ENCODE measurements at places on chromosomes 16 and 17.
A peak's percentile ranks its signal among the peaks of the same experiment; 100 is the strongest.

DNA sequence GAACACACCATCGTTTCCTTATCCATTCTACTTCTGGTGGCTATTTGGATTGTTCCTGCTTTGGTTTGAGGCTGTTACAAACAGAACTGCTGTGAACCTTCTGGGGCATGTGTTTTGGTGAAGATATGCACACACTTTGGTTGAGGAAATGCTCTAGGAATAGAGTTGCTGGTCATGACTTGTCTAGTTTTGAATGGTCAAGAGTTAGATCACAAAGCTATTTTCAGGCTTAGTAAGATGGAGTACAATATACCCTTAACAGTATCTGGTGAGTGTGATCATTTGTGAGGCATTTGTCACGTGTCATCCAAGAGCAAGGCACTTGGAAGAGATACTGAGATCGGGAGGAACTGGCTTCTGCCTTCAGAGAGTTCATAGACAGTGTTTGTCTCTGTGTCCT is 47.0 kb upstream of the CACNG5 start:
- DNase-seq: no peak

DNA sequence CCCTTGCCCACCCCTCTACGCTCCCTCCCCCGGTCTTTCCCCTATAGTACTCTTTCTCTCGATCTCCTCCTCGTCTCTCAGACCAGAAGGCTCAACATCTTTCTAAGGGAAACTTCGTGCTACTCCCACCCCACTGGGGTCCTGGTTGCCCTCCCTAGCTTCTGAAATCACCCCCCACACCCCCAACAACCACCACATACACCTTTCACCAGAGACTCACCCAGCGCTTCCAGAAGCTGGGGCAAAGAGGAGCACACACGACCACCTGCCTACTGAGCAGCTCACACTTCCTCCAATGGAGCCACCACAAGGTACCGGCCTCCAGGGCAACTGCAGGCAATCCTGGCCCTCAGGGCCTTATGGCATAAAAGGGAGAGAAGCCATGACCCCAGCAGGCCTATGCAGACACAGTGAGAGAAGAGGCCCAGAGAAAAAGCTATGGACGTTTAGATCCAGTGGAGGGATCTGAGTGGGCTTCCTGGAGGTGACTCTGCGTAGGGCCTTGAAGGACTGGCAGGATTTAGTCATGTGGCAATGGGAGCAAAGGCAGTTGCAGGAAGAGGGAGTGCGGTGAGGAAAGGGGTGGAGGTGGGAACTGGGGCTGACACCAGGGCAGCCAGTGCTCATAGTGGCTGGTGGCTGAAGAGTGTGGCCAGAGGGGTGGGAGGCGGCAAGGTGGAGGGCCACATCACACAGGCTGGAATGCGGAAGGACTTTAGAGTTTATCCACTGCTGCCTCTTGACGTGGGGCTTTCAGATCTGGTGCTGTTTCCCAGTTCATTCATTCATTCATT is 12.1 kb upstream of the TMEM92 start:
- DNase-seq: no peak

DNA sequence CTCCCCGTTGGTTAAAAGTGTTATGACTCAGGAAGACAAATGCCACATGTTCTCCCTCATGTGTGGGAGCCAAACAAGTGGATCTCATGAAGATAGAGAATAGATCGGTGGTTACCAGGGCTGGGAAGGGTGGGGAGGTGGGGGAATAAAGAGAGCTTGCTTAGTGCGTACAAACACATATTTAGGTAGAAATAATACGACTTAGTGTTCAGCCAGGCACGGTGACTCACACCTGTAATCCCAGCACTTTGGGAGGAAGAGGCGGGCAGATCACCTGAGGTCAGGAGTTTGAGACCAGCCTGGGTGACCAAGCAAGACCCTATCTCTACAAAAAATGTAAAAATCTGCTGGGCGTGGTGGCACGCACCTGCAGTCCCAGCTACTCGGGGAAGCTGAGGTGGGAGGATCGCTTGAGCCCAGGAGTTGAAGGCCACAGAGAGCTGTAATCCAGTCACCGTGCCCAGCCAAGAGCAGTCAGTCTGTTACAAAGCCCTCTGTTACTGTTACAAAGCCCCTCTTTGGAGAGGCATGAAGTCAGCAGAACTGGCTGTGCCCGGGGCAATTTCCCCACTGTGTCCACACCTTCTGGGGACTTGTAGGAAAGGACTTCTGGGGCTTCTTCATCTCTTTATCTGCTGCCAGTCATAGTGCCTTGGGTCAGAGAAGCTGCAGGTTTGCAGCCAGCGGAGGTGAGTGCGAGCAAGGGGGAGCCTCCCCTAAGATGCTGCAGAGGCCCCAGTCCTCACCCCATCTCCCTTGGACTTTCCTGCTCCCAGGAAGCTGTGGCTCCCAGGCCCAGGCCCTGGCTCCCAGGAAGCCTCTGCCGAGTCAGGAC is 4.3 kb upstream of the ALDH3A1 start:
- DNase-seq: no peak

DNA sequence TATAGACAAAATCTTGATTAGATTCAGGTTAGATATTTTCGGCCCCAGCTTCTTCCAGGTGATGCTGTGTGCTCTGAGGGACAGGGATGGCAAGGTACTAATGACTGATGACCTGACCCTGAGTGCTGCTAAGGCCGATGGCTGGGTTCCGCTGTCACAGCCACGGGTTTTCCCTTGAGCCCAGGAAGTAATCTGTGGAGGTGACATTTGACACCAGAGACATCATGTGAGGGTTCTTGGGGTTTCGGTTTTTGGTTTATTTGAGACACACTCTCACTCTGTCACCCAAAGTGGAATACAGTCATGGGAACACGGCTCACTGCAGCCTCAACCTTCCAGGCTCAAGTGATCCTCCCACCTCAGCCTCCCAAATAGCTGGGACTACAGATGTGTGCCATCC is 9.8 kb downstream of the OTOP3 start:
- no peak for DNase-seq

- DNase-seq: no peak
These were observed 403.0 kb upstream of the ASIC2 start for GRCh38 chr17:33696102-33696501.

GRCh38 chr17:8192070-8192815 is 2.3 kb upstream of the BORCS6 start:
- peak; percentile 88 for DNase-seq

GRCh38 chr17:82561429-82562035 is 42.0 kb downstream of the FOXK2 start:
- no peak for DNase-seq

DNA sequence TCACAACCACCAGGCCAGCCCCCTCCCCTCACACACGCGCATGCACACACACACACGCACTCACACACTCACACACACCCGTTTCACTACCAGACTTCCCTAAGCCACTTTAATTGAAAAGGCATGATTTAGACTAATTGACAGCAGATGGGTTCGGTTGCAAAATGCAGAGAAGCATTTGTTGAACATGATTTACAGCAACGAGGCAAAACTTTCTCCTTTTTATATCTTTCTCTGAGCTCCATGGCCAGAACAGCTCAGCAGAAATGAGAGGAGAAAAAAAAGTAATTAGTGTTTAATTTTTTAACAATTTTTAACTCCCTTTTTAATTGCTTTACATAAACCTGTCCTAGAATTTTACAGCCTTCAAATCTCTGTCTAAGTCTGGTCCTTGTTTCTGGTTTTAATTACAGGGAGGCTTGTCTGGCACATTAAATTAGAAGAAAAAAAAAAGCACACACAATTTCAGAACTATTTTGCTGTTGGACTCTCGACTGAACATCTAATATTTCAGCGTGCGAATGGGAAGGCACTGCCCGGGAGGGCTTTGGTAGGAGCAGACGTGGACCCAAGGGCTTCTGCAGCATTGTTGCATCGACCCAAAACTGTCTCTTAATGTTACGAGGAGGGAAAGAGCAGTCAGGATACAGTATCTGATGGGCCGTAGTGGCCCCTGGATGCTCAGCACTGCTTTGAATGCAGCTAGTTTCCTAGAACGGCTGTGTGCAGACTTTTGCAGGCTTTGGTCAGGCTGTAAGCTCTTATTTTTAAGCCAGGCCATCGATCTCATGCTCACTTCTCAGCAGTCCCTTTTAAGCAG is 255.9 kb downstream of the SOX9 start:
- DNase-seq: no peak

DNA sequence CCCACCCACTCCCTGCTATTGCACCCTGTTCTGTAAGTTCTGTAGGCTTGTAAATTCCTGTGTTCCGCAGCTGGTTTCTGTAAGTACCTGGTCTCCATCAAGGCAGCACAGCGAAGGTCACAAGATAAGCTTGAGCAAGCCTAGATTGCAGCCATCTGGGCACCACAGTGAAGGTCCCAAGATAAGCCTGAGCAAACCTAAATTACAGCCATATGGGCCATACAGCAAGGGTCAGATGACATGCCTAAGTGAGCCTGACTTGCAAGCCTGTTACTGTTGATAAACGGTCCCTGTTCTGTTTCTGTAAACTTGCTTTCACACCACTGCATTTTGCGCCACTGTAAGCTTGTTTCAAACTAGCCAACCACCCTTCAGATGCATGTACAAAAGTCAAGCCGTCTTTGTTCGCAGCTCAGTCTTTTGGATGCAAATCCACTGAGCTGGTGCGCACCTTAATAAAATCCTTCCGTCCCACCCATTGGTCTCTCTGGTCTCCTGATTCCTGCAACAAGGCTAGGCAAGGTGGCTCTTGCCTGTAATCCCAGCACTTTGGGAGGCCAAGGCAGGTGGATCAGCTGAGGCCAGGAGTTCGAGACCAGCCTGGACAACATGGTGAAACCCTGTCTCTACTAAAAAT is 42.6 kb upstream of the ATF7IP2 start:
- DNase-seq: no peak

GRCh38 chr16:6374821-6375220 is 957.8 kb upstream of the RBFOX1 start:
- DNase-seq: no peak

GRCh38 chr17:49968405-49969133 is 421 bp upstream of the DLX4 start:
- DNase-seq: no peak

DNA sequence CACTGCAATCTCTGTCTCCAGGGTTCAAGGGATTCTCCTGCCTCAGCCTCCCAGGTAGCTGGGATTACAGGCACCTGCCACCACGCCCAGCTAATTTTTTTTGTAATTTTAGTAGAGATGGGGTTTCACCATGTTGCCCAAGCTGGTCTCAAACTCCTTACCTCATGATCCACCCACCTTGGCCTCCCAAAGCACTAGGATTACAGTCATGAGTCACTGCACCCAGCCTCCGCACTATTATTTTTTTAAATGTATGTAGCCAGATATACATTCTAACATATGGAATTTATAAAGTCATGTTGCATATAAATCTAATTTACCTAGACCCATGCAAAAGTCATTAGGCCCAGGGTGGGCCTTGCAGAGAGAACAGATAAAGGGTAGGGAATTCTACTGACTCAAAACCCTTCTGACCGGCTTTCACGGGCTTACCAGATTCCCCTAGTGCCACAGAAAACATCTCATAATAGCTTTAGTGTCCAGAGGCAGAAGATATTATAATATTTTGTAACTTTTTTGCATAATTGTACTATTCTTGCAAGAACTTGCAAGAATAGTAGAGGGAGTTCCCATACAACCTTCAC is 20.5 kb upstream of the HELZ start:
- DNase-seq: no peak

- DNase-seq: no peak
These were observed 39.9 kb upstream of the SDK2 start for GRCh38 chr17:73684183-73684582.

DNA sequence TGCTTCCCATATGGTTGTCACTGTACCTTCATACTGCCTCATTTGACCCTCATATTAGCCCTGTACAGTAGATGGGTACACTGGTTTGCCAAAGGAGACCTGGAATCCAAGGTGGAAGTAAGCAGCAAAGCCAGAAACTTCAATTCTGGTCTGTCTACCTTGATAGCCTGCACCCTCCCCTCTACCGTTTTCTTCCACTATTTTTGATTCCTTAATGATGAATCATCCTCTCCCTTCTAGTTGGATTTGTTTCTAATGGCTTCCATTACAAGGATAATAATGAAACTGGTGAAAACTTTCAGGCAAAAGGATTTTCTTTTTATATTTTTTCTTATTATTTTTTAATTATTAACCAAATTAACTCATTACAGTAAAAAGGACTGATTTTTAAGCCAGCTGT is 17.3 kb downstream of the TAC4 start:
- no peak for DNase-seq

DNA sequence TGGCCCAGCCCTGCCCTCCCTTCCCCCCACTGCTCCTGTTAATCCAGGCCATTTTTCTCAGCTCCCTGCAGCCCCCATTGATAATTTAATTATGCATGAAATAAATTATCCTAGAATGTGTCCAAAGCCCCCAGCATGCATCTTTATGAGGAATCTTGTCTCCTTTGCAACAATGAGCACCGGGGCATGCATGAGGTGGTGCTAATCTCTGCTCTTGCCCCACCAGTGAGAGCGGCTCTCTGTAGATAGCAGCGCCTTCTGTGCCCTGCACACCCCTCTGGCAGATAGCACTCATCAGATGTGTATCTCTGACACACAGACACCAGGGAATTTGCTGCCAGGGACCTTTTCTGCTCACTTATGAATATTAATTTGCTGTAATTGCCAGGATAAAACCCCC is 140.2 kb upstream of the CDC42EP4 start:
- DNase-seq: no peak

- DNase-seq: no peak
These were observed 209.4 kb downstream of the XYLT1 start for GRCh38 chr16:17261197-17261858.

DNA sequence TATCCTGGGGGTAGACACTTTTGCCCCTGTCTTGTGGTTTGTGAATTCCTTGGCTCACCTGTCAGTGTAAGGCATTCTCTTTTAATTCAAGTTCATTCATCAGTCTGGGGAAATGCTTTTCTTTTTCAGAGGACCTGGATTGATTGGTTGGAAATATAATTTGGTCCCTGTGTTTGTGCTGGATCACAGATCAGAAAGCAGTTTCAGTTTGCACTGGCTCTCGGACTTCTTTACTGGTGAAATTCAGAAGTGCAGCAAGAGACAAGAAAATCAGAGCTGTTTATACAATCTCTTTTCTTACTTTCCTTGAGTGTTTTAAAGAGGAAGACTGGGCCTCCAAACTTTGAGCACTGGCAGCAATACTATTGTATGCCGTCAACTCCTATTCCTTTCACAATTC is 161.8 kb upstream of the KCNJ16 start:
- DNase-seq: no peak

DNA sequence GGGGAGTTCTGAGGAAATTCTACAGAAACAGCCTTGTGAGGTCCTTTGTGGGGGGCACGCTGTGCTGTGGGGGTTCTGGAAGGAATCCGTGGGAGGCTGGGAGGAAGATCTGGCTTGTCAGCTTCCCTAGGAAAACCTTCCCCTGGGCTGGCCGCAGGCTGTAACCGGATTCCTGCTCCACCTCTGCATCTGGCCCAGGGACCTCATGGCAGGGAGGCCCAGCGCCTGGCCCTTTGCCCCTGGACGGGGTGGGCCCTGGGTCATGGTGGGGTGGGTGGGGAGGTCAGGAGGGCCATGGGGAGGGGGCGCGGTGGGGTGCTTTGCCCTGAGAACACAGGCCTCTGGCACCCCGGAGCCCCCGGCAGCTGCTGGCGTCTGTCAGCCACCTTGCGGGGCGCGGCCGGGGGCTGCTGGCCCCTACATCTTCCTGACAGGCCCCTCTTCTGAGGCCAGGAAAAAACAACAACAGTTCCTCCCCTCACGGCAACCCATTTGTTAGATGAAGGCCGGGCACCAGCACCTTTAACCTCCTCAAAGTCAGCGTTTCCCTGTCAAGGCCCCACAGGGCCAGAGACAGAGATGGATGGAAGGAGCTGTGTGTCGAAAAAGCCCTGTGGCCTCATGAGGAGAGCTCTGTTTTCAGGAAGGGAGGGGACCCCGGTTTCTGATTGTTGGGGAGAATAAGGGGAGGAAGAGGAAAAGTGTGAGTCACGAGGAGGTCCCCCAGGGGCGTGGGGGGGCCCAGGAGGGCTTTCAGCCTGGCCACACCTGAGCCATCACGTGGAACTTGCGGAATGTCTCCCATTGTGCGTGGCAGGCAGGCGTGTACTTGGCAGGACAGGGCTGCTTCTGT is 3.6 kb upstream of the MEOX1 start:
- no peak for DNase-seq
